ENCODE measurements at places on chromosomes 2 and 18.

DNA sequence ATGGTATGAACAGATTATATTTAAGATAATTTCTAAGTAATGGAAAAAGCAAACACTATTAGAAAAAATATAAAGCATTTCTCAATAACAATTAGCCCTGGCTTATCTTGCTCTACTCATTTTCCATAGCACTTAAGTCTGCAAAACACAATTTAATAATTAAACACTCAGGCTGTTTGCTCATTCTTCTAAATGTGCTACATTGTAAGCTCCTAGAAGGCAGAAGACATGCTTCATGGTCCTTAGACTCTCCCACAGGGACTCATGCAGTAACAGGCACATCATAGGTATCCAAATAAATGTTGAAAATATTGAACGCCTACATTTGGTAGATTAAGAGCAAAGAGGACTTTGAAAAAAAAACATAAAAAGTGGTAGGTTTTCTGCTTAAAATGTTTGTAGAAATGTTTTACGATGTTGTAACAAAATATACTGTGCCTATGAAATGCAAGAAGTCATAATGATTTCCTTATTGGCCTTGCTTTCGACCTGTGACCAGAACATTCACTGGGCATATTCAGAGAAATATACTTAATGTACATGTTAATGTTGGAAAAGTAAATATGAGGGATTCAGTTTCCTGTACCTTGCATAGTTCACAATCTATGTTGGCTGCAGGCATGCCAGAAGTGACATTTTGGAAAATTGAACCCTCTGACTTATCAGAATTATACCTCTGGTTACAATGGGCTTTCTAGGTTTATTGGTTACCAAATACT is 27.2 kb downstream of the G6PC2 start:
- DNase-seq = no peak

GRCh38 chr2:122808286-122808969 is 1053.0 kb downstream of the TSN start:
- DNase-seq = no peak

DNA sequence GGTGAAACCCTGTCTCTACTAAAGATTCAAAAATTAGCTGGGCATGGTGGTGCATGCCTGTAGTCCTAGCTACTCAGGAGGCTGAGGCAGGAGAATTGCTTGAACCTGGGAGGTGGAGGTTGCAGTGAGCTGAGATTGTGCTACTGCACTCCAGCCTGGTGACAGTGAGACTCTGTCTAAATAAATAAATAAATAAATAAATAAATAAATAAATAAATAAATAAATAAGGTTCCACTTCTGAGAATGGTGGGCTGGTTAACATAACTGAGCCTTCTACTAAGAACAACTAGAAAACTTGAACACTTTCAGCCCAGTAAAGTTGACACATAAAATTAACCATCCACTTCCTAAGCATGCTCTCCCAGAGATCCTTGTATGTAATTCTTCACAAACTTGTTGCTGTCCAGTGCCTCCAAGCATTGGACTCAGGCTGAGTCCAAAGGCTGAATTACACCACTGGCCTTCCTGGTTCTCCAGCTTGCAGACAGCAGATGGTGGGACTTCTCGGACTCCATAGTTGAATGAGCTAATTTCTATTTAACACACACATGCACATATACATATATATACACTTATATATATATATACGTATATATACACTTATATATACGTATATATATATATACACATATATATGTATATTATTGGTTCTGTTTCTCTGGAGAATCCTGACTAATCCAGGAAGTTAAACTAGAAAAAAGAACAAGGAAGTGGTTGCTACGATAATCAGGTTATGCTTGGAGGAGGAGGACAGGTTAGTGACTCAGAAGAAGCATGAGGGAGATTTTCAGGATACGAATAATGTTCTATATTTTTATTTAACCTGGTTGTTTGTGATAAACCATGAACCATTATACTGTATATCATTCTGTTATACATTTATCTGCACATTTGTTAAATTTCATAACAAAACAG is 348.8 kb downstream of the METTL4 start:
- DNase-seq = no peak

GRCh38 chr2:128317181-128317898 is 1.3 kb downstream of the HS6ST1 start:
- no peak for DNase-seq

DNA sequence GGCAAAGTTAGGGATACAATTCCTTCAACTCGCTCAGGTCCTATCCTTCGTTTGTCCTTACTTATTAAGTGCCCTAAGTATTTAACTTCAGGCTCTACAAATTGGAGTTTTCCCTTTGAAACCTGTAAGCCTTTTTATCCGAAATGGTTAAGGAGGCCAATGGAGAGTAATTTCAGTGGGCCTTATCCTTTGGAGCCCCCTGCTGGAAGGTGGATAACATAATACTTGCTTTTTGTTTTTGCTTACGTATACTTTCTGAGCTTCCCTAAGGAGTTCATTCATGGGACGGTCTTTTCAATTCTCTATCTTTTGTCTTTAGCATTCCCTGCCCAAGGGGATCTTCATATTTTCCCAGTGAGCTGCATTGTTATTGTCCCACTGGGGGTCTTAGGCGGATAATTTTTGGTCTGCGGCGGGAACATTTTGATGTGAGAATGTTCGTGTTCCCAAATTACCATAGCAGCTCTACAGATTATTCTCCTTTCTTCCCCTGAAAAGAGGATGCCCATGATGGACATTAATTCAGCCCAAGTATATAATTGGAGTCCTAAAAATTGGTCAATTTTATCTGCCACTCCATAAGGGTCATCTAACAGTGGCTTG is 34.4 kb upstream of the TRAPPC8 start:
- DNase-seq = peak; percentile 40

DNA sequence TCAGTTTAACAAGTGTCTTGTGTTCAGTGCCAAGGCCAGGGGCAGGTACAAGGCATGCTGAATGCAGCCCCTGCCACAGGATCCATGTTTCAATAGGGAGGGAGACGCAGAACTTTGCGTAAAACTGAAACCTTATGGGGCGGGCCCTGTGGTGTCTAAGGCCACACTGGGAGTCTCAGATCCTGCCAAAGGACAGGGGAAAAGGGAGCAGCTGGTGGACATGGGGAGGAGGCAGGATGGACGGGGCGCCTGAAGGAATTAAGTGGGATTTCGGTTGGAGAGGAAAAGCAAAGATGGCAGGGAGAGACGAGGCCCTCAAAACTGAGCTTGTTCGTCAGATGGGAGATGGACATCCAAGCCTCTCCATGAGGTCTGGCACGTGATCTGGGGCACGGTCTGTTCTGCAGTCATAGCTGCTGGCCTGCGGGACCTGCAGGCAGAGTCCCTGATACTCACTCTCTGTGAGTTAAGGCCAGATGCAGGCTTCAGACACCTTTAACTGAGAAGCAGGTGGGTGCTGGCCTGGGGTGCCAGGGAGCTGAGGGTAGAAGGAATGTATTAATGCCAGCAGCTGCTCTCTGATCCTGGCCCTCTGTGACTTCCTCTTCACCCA is 48.8 kb downstream of the TCF7L1 start:
- DNase-seq = no peak

DNA sequence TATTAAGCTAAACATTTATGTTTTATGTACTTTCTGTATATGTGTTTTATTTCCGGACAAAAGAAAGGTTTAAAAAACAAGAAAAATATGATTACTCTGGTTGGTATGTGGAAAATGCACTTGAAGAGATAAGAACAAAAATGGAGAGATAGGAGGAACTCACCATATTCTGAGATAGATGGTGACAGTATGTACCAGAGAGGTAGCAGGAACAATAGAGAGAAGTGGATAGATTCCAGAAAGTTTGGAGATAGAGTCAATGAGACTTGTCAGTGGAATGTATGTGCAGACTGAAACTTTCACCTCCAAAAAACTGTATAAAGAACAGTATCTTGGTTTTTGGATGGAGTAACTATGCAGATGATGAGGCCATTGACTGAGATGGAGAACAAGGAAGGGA is 105.6 kb upstream of the FSHR start:
- DNase-seq = no peak

- no peak for DNase-seq
Observed at GRCh38 chr18:42513441-42513840, 558.4 kb downstream of the PIK3C3 start.

GRCh38 chr2:131394147-131394931 is 30.4 kb upstream of the RAB6D start:
- DNase-seq = peak; percentile 4

DNA sequence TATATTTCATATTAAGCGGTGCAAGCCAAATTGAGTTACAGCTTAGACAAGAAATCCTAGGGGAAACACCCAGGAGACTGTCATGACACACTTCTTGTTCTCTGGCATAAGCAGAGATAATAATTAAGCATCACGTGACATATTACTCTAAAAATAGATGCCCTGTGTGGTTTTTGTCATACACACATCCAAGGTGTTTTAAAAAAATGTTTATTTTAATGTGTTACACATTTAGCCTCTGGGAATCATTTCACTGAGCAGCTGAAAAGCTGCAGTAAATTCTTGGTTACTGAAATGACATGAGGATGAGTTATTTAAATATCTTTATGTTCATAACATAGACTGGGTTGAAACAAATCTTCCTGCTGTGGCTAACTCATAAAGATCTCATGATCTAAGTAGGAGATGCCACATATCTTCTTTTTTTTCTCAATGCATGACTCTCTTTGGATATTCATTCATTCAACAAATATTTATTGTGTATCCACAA is 38.0 kb upstream of the ERMN start:
- peak; percentile 68 for DNase-seq

DNA sequence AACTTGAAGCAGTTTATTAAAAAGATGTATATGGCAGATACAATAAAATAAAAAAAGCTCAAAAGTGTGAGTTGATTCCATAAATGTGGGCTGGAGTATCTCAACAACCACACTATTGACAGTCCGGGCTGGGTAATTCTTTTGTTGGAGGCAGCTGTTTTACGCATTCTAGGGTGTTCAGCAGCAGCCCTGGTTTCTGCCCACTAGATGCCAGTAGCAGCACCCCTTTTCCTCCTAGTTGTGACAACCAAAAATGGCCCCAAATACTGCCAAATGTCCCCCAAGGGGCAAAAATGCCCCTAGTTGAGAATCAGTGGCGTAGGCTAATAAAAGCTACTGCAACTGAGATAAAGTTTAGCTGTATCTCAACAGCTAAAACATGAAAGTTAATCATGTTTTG is 44.8 kb downstream of the CHMP3 start:
- no peak for DNase-seq

- DNase-seq = peak; percentile 1
Observed at GRCh38 chr2:35428548-35428947, 927.0 kb upstream of the CRIM1 start.

DNA sequence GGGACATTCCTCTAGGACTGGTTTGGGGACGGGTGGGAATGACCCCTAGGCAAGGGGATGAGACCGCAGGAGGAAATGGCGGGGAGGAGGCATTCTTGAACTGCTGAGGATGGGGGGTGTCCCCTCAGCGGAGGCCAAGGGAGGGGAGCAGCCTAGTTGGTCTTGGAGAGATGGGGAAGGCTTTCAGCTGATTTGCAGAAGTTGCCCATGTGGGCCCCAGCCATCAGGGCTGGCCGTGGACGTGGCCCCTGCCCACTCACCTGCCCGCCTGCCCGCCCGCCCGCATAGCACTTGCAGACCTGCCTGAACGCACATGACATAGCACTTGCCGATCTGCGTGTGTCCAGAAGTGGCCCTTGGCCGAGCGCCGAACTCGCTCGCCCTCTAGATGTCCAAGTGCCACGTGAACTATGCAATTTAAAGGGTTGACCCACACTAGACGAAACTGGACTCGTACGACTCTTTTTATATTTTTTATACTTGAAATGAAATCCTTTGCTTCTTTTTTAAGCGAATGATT is 4.9 kb downstream of the INHBB start:
- no peak for DNase-seq
